Daoy (cell line): ENCODE measurements at places on chromosomes 5 and 9. TPM values are rescaled to one million over a fixed set of nuclear protein-coding genes. Genes with fewer than 3 reads are reported as not detected.

- no peak for DNase-seq
Measured at GRCh38 chr5:96870094-96871026, 5.9 kb upstream of the ERAP2 start.

DNA sequence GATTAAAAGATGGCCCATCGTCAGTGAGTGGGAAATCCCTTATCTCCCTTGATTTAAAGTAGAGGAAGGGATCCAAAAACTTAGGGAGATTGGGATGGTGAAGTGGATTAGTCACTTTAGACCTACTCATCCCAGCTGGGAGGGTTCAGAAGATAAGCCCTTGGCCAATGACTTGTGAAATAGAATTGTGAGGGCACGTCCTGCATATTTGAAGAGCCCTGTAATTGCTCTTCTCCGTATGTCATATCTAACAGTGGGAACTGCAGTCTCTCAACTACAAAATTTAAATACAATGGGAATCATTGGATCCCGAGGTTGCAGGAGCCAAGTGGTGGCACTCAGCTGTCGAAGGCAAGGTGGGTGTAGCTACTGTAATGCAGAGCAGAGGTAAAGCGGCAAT, 65.4 kb upstream of the C9orf72 start:
- DNase-seq: peak; percentile 43

The RGMB gene
- 12.5 and 17.9 TPM in 2 replicates for total RNA-seq

The PDGFRB gene
- 8.6 and 9.4 TPM in 2 replicates for total RNA-seq

The TLX3 gene
- total RNA-seq: 20.1 and 21.9 TPM in 2 replicates

DNA sequence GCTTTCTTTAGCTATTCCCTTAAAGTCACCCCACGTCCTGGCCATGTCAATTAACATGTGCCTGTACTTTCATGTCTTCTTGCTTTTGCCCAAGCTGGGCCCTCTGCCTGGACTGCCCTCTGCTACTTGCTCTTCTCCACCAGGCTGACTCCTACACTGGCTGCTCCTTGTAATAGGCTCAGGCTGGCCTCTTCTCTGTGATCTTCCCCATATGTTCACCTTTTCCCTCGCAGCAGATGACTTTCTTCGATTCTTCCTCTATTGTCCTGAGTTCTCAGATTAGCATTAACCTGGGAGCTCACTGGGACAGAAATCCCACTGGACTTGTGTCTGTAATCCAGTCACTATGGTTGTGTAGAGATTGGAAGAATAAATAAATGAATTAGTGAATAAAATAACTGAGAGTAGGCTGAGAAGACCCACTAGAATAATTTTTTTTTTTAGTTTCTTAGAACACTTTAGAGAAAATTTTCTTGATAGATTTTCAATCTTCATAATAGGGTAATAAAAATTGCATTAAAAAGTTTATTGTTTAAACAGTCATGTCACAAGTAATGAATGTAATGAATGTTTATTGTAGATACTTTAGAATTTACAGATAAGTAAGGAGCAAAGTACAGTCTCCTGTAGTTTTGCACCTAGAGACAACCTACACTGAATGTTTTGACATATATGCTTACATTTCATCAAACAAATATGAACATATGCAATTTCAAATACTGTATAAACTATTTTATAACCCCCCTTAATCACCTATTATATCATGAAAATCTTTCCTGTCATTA, 47.4 kb upstream of the TNFSF15 start:
- DNase-seq: no peak

DNA sequence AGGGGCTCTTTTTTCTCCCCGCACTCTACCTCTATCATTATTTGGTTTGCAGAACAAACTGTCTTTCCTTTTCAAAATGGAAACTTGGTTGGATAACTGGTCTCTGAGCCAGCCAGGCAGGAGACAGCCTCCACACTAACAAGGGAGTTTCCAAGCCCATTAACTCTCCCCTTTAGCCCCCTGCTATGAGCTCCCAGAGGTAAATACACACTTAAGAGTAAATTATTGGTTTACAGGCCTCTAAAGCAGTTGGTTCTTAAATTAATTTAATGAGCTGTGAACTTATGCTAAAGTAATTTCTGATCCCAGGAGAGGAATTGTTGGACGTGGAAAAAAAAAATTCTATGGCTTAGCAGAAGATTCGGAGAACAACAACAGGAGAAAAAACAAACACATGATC, 30.3 kb downstream of the EPB41L4A start:
- no peak for DNase-seq

The SLIT3 gene
- total RNA-seq: 3.4 and 3.5 TPM in 2 replicates

The ELOVL7 gene
- total RNA-seq: 4.6 and 8.3 TPM in 2 replicates

GRCh38 chr9:135302329-135303279, 177.0 kb upstream of the PPP1R26 start:
- DNase-seq: peak; percentile 21

The GABRA1 gene
- 1.9 and 9.7 TPM in 2 replicates for total RNA-seq

- peak; percentile 44 for DNase-seq
Measured at GRCh38 chr5:173452119-173452905, 124.1 kb upstream of the STC2 start.

DNA sequence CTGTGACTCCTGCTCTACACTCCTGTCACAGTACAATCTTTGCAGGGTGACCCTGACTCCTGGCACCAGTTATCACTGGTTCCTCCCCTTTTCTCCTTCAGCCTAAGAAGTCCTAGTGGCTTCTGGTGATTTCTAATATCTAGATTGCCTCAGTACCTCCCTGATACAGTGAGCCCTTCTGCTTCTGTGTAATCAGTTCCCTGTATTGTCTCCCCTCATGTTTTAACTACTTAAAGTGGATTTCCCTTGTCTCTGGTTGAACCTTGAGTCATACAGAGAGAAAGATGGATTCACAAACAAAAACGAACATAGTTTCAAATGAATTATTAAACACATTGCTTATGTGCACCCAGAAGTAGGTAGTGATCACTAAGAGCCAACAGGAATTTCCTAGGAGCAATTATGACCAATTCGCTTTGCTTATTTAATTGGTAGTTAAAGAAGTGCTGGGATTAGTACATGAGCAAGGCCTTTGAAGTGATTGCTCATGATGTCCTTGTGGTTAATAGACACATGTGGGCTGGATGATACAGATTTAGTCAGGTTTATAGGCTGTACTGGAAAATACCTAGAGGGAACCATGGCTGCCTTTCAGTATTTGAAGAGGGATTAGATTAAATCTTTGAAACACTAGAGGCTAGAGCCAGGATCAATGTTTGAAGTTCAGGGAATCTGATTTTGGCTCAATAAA, 145.8 kb upstream of the MEF2C start:
- DNase-seq: peak; percentile 59

GRCh38 chr9:14869671-14870070, 40.6 kb downstream of the FREM1 start:
- no peak for DNase-seq

The ZNF366 gene
- not detected in 2 replicates for total RNA-seq

DNA sequence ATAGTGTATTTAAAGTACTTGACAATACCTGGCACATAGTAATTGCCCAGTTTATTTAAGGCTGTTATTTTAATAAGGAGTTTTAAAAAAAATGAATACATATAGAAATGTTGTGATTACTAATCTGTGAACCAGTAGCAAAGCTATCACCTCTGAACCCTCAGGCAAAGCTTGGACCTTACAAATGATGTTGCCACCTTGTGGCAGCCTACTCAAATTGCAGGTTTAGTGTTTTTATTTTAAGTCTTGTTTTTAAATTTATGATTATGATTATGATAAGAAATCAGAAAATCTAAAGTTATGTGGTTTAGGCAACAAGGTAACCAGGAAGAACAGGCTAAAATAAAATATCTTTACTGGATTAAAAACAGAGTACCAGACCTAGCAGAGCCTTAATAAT, 35.8 kb downstream of the PPARGC1B start:
- DNase-seq: no peak

The SHOC1 gene
- total RNA-seq: not detected in 2 replicates
